ENCODE measurements at places on chromosomes 7 and 10.

GRCh38 chr7:8125680-8126444 lies 136.1 kb downstream of the ICA1 start:
- no peak for DNase-seq

DNA sequence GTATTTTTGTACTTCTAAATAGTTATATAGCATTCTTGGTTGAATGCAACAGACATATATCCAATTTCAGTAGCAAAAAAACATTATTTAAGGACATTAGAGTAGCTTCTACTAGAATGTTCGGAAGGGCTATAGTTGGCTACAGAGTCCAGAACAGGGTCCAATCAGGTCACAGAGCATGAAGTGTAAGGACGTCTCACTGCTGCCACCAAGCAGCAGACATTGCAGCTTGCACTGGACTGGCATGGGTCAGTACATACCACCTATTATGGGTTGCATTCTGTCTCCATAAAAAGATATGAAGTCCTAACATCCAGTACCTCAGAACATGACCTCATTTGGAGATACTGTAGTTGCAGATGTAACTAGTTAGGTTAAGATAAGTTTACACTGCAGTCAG lies 87.3 kb downstream of the LHFPL3 start:
- no peak for DNase-seq

- DNase-seq, result no peak
Observed at GRCh38 chr10:70913893-70914240, 25.5 kb upstream of the PCBD1 start.

DNA sequence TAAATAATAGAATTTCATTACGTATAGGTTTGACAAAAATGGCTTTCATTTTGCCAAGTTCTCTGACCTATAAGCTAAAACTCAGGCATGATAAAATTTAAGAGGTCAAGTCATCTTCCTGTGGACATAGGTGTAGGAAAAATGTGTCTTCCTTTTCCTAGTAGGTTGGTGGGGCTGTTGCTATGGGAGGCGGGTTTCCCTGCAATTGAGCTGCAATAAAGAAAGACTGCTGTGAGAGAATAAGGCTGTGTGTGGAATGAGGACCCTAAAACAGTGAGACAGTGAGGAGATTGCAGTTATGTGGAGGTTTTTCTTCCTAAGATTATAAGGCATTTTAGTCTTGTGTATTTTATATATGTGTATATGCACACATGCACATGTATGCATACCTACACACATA lies 13.0 kb upstream of the SEMA3A start:
- no peak for DNase-seq

- no peak for DNase-seq
Observed at GRCh38 chr7:32936689-32937088, 20.6 kb upstream of the FKBP9 start.

GRCh38 chr7:81447351-81447952 lies 322.4 kb downstream of the HGF start:
- no peak for DNase-seq

DNA sequence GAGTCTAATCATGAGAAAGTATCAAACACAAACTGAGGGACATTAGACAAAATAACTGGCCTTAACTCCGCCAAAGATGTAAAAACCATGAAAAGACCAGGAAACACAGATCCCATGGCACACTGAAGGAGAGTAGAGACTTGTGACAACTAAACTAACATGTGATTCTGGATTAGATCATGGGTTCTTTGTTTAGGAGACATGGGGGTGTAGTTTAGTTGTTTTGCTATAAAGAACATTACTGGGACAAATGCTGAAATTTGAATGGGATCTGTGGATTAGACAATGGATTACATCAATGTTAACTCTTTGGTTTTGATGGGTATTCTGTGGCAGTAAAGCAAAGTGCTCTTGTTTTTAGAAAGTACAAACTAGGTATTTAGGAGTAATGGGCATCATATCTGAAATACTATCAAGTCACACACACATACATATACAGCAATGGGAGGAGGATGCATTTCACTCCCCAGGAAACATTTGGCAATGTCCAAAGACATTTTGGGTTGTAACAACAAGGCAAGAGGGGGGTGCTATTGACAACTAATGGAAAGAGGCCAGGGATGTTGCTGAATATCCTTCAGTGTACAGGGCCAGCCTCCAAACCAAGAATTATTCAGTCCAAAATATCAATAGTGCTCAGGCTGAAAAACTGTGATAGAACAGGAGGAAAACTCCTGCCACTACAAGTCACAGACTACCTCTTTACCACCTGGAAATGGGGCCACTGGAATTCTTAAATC lies 32.4 kb downstream of the WAPL start:
- DNase-seq, result no peak

DNA sequence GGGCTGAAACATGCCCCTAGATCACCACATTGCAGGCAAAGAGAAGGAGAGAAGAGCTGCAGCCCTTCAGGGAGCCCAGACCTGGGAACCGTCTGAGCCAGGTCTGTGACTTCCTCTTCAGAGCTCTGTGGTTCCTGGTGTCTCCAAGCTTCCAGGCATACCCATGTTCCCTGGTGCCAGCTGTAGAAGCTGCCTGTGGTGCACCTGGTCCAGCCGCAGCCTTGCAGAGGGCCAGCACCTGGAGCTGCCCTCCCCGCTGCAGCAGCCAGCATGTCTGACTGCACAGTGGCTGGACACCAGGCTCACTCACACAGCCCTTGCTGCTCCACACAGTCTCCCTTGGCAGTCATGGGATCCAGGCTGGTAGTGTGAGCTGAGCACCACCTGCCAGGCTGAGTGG lies 33.6 kb downstream of the C7orf25 start:
- no peak for DNase-seq

DNA sequence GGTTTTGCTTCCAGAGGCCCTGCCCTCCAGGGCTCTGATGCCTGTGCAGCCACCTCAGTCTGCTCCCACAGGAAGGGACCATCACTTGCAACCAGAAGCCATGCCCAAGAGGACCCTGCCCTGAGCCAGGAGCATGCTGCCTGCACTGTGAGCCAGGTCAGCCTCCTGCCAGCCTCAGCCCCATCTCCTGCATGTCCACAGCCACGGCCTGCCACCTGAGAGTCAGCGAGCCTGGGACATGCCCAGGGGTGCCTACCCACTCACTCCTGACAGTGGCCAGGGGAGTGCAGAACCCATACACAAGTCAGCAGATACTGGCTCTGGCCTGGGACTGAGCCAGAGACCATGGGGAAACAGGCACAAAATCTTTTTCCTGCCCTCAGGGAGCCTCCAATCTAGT lies 6.6 kb upstream of the KCP start:
- DNase-seq, result no peak

DNA sequence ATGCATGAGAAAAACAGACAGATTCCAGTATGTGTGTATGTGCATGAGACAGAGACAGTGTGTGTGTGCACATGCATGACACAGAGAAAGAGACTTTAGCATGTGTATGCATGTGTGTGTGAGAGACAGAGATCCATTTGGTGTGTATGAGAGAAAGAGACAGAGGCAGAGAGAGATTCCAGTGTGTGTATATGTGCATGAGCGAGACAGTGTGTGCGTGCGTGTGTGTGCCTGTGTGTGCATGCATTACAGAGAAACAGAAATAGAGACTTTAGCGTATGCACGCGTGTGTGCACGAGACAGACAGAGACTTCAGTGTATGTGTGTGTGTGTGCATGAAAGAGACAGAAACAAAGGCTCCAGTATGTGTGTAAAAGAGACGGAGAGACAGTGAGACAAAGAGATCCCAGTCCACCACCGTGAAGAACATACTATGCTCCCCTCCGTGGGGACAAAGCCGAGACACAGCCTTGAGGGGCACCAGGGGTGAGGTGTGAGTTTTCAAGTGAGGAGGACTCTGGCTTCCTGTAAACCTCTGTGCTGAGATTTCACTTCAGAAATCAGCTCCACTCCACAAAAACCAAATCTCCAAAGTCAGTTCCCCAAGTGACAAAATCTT lies 188.9 kb downstream of the GRID1 start:
- DNase-seq, result no peak

- DNase-seq, result peak; percentile 74
Observed at GRCh38 chr10:30384701-30385201, 35.7 kb upstream of the MTPAP start.

GRCh38 chr7:6420680-6421079 lies 27.1 kb downstream of the DAGLB start:
- no peak for DNase-seq

DNA sequence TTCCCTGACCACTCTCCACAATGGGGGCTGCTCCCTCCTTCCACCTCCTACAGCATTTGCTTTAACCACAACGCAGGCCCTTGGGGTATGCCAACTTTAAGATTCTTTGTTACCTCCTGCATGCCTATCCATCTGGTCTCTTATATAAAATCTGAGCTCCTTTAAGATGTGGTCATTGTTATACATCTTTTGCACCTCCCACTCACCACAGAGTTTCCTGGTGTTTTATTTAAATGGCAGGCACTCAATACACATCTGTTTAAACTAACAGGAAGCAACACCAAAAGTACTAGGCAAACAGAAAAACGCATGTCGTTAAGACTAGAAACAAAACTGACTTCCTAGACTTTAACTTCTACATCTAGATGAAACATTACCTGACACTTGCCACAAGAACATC lies 36.3 kb downstream of the SLC25A13 start:
- DNase-seq, result no peak

GRCh38 chr10:106874604-106874889 lies 290.0 kb downstream of the SORCS1 start:
- DNase-seq, result no peak

- DNase-seq, result no peak
Observed at GRCh38 chr7:105234886-105235285, 153.8 kb downstream of the SRPK2 start.

GRCh38 chr10:8051109-8051821 lies 3.2 kb upstream of the GATA3 start:
- DNase-seq, result peak; percentile 38

DNA sequence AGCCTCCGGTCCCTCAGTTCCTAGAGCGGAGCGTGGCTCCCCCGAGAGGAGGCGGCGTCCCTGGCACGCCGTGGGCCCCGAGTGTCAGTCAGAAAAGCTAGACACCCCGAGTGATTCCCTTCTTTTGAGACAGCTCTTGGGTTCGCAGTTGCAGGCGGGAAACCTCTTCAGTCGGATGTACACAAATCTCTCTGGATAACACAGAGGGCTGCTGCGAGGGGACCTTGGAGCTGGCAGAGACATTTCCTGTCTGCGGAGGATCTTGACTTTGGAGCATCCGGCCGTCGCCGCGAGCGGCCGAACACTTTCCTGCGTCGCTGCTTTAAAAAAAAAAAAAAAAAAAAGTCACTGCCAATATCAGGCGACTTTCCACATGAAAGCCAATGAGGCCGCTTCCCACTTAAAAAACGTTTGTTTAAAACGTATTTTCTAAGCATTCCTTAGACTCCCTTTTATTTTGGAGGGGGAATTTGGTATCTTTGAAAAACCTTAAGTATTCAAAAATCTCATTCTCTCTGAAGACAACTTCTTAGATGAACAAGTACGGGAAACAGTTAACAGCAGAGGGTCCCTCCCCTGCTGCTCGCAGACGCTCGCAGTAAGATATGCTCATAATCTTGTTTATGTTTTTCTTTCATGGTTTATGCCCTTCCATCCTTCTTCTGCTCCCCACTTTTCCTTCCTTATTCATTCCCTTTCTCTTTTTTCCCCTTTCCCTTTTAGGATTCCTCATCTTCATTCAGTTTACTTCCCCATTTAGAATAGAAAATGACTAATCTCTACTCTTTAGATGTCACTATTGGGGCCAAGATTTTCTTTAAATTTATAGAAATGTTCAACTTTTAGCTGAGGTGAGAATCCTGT lies 10.0 kb downstream of the HHEX start:
- peak; percentile 67 for DNase-seq

DNA sequence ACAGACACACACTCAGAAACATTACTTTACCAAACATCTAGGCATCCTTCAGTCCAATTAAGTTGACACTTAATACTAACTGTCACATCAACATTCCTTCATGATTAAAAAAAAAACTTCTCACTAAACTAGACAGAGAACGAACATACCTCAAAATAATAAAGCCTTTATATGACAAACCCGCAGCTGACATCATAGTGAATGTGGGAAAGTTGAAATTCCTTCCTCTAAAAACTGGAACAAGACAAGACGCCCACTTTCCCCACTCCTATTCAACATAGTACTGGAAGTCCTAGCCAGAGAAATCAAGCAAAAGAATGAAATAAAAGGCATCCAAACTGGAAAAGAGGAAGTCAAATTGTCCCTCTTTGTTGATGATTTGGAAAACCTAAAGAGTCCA lies 96.9 kb upstream of the PPP1R9A start:
- DNase-seq, result no peak

- DNase-seq, result no peak
Observed at GRCh38 chr7:105365541-105366534, 22.9 kb downstream of the SRPK2 start.

DNA sequence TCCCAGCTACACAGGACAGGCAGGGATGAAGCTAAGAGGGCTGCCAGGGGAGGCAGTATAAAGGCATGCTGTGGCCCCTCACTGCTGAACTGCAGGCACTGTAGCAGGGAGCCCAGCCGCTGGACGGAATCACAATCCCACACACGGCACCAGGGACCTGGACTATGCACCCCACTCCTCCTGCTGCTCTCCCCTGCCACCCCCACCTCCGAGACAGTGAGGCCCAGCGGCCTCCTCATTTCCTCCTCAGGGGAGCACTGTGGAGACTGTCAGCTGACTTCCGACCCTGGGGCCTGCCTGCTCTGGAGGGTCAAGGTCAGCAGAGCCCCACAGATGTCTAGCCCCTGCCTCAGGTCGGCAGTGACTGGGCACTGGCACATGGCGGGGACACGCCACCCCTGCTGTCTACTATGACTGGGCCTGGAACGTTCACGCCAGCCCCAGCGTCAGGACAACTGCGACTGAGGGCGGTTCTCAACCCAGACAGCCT lies 92.7 kb downstream of the FAM53B start:
- DNase-seq, result no peak

GRCh38 chr10:126230587-126230986 lies 157.7 kb downstream of the ADAM12 start:
- no peak for DNase-seq

- no peak for DNase-seq
Observed at GRCh38 chr7:23523486-23524075, 8.2 kb downstream of the TRA2A start.

GRCh38 chr7:87627634-87627994 lies 584 bp upstream of the RUNDC3B start:
- DNase-seq, result peak; percentile 27

DNA sequence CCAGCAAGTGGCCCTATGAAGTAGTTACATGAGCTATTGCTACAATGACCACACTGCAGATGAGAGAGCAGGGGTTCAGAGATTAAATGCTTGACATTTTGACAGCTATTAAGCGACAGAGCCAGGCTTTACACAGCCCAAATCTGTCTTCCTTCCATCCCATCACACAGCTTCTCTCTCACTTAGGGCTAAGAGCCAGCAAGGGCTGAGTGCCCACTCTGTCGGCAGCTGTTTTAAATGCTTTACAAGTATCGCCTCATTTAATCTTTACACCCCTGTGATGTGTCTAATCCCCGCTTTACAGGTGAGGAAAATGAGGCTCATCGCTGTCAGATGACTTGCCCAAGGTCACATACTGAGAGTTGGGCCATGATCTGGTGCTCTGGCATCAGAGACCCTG lies 15.2 kb upstream of the OPALIN start:
- no peak for DNase-seq

- DNase-seq, result no peak
Observed at GRCh38 chr10:21099291-21100062, 202.4 kb upstream of the NEBL start.

GRCh38 chr10:17056781-17057428 lies 72.7 kb downstream of the CUBN start:
- no peak for DNase-seq

All from kidney (tissue), 22 donors.